ENCODE measurements at places on chromosomes 11 and 22. TPM values are rescaled to one million over a fixed set of nuclear protein-coding genes. Genes with fewer than 3 reads are reported as not detected.

Gene MMP12
- not detected for total RNA-seq

Gene LGR4
- total RNA-seq: 4.0 TPM

Gene INS
- not detected for total RNA-seq

Gene RAG2
- not detected for total RNA-seq

Gene E2F8
- total RNA-seq: 2.3 TPM

Gene APOBEC3G
- total RNA-seq: 15.7 TPM

Gene OR52A1
- not detected for total RNA-seq

Gene FAM83F
- total RNA-seq: 0.64 TPM

Gene ATP6V1E1
- total RNA-seq: 140 TPM

Gene LIPT2
- 6.0 TPM for total RNA-seq

Gene IFT27
- 24.5 TPM for total RNA-seq

Gene IGLL1
- total RNA-seq: not detected

Gene ZC3H12C
- total RNA-seq: 16.2 TPM

Gene C11orf87
- not detected for total RNA-seq

Gene MOGAT2
- not detected for total RNA-seq

Gene CHRNA10
- total RNA-seq: 1.5 TPM

Gene CELSR1
- 59.8 TPM for total RNA-seq

Gene MYRF
- total RNA-seq: 17.3 TPM

Gene TSSK2
- total RNA-seq: not detected

Gene RAB39A
- 5.6 TPM for total RNA-seq

Gene TMEM45B
- total RNA-seq: 19.3 TPM

Gene TMPRSS13
- 5.4 TPM for total RNA-seq

Gene TMPRSS5
- total RNA-seq: 0.23 TPM

Gene FOSL1
- total RNA-seq: 16.3 TPM

Gene DTX4
- total RNA-seq: 33.2 TPM

Measured in left lung (tissue), 14 donors.